ENCODE measurements at places on chromosomes 6 and 20.

- no peak for DNase-seq
These were observed 74.6 kb upstream of the LRFN2 start for GRCh38 chr6:40661726-40662125.

- DNase-seq: no peak
These were observed 751.3 kb upstream of the ADGRB3 start for GRCh38 chr6:67883500-67884366.

DNA sequence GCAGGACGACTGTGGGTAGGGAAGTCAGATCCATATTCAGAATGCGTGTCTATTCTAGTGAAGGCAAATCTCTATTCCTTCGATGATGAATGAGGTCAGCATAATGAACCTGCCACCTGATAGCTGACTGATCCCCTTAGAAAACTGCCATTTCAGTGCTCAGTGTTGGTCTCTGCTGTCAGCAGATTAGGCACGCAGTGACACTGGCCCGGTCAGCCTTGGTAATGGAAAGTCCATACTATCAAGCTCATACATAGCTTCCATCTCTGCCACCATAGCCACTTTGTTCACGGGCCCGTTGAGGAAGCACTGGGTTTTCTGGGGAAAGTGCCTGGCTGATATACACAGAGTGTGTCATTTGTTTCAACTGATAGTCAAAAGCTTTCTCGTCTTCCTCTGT is 54.0 kb downstream of the C6orf52 start:
- no peak for DNase-seq

GRCh38 chr6:141303907-141304306 is 828.8 kb upstream of the GJE1 start:
- DNase-seq: no peak

- DNase-seq: no peak
These were observed 10.4 kb downstream of the HIVEP2 start for GRCh38 chr6:142934599-142934998.

GRCh38 chr6:11595903-11596302 is 58.4 kb downstream of the TMEM170B start:
- DNase-seq: no peak

- DNase-seq: no peak
These were observed 71.5 kb downstream of the LYRM2 start for GRCh38 chr6:89566930-89567629.

GRCh38 chr20:35618263-35619131 is 2.9 kb downstream of the SPAG4 start:
- no peak for DNase-seq

- no peak for DNase-seq
These were observed 758 bp downstream of the GCLC start for GRCh38 chr6:53544217-53544469.

DNA sequence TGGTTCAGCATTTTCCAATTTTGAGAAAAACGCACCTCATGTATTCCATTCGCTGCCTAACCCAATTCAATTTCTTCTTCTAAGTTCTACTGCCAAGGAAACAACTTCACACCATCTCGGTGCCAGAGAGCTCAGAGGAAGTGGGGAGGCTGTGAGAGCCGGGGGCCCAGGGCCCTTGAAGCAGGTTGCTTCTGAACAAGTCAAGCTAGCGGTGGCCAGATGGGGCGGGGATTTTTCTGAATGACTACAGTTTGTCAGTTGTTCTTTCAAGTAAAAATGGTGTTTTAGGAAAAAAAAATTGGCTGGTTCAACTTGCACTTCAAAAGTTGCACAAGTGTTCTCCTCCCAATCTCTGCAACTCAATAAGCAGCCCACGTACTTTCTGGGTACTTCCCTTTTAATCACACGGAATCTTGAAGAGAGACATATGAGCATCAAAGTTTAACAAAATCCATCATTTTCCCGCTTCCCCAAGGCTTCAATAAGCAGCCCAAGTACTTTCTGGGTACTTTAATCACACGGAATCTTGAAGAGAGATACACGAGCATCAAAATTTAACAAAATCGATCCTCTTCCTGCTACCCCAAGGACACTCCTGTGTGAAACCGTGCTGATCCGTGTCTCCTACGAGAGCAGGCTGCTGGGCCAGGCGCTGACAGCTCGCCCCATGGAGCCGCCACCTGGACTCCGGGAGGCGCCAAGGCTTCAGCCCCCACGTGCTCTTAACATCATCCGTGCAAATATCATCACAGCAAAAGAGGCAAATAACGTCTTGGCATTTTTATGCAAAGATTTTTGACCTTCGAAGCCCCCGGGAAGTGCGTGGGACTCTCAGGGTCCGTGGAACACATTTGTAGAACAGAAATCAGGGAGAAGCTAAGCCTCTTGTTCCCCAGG is 186.7 kb upstream of the PDE10A start:
- no peak for DNase-seq

DNA sequence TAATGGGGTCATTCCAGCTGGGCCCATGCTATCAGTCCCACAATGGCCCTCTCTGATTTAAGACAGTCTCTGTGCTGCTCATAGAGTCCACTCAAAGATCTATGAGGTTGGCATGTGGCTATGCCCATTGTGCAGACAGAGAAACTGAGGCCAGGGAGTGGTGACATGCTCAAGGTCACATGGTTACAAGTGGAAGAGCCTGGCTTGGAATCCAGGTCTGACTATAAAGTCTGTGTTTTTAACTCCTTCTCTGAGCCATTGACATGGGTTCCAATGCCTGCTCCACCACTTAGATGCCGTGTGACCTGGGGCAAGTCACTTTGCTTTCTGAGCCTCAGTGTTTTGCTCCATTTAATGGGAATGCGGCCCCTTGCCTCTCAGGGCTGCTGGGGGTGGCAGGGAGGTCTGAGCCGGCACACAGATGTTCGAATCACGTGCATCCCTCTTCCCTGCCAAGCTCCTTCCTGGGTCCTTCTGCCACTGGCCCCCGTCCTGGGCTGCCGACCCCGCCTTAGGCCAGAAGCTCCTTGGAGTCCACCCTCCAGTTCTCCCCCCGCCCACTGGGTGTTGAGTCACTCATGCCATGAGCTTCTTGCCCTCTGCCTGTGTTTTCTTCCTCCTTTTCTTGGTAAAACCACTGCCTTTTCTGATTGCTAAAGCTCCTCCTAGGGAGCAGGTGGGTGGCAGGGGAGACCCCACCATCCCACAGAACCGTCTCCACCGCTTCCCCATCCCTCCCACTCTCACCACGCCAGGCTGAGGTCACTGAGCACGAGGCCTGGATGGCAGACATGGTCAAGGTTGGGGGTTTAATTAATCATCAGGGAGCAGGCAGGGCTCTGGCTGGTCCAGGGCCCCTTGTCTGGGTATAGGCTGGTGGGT is 35.7 kb downstream of the CEBPB start:
- no peak for DNase-seq

- no peak for DNase-seq
These were observed 67.9 kb downstream of the IGF2R start for GRCh38 chr6:160036790-160037206.

- no peak for DNase-seq
These were observed 75.4 kb downstream of the PERP start for GRCh38 chr6:138031850-138032249.

GRCh38 chr6:145475794-145476396 is 259.4 kb downstream of the EPM2A start:
- no peak for DNase-seq

DNA sequence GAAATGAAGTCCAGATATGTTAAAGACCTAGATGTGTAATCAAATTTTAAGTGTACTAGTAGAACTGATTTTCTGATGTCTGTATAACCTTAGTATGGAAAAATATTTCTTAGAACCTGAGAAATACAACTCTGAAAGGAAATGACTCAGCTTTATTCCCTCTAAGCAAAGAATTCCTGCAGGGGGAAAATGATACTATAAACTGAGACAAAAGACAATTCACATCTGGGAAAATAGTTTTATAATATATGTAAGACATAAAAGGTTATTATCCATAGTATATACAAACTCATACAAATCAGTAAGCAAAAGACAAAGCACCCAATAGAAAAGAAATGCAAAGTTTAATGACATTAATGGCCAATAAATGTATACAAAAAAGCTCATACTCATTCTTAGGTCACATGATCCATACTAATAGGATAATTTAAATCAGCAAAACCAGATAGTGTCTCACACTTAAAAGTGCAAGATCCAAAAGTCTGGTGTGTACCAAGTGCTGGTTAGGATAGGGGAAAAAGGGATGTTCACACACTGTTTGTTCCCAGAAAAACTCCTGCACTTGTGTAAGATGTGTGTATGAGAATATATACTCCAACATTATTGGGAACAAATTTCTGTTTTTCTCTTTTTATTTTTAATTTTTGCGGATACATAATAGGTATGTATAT is 22.6 kb downstream of the RNF217 start:
- DNase-seq: no peak
